Urinary bladder (tissue), 4 donors: ENCODE measurements at places on chromosomes 5 and 9. TPM values are rescaled to one million over a fixed set of nuclear protein-coding genes. Genes with fewer than 3 reads are reported as not detected.

DNA sequence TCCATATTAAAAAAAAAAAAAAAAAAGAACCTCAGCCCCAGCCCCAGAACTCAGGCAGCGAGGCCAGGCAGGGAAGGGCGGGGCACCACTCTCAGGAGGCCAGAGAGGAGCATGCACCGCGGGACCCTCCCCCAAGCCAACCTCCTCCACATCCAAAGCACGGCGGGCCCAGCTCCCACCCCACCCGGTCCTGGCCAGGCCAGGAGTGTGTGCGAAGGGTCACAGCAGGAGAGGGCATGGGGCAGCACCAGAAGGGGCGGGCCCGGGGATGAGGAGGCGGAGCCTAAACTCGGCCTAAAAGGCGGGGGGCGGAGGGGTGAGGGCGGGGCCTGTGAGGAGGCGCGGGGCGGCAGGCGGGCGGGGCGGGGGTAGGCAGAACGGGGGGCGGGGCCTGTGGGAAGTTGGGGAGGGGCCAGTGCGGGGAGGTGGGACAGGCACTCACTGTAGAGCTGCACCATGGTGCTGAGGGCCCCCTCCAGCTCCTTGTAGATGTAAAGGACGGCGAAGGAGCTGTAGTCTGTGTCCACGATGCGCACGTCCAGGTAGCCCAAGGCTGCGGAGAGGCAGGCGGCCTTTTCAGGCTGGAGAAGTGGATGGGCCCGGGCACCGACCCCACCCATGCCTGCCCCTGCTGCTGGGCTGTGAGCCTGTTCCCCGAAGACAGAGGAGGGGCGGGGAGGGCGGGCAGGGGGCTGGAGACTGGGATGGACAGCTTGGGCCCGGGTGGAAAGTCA, 1.2 kb downstream of the LCN15 start:
- no peak for DNase-seq

DNA sequence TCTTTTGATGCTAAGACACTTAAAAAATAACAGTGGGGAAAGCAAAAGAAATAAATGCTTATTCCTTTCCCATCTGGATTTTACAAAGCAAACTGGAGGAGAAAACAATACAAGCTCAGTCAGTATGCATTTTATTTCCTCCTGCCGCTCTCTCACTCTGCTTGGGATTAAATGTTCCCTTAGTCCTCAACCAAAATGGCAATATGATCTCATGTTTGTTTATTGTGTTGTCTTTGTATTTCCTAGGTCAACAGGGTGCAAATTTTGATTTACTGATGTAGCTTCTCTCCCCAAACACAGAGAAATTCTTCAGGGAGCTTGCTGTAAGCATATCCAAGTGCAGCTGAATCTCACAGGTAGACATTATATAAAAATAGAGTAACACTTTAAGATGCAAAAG, 92.1 kb upstream of the ERBIN start:
- no peak for DNase-seq

- DNase-seq = no peak
These were observed 1.3 kb downstream of the TLX3 start for GRCh38 chr5:171310212-171310818.

GRCh38 chr5:120913396-120913795, 449.3 kb downstream of the PRR16 start:
- DNase-seq = no peak

DNA sequence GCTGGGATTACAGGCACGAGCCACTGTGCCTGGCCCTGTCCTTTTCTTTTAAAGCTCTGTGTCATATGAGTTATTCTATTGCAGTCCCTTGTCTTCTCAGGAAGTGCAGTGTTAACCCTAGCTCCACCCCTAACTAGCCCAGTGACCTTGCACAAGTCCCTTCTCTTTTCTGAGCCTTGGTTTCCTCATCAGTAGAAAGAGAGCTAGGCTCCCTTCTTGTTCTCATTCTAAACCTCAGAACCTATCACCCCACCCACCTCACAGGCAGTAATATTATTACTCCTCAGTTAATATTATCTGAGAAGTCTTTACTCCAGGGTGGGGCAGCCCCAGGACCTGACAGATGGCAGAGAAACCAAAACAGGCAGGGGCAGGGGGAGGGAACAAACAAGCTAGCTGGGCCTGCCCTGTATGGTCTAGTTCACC, 7.2 kb downstream of the CYFIP2 start:
- DNase-seq = no peak

FAM221B gene
- polyA plus RNA-seq = not detected

FBXL7 gene
- polyA plus RNA-seq = 30.3 TPM
